ENCODE measurements at places on chromosomes 16 and 17.
A peak's percentile ranks its signal among the peaks of the same experiment; 100 is the strongest.

- no peak for DNase-seq
Observed at GRCh38 chr17:29216181-29216580, 30.5 kb upstream of the CRYBA1 start.

GRCh38 chr16:24764916-24765315, 35.5 kb downstream of the TNRC6A start:
- no peak for DNase-seq

- DNase-seq, result no peak
Observed at GRCh38 chr17:76820561-76820960, 47.6 kb upstream of the MGAT5B start.

DNA sequence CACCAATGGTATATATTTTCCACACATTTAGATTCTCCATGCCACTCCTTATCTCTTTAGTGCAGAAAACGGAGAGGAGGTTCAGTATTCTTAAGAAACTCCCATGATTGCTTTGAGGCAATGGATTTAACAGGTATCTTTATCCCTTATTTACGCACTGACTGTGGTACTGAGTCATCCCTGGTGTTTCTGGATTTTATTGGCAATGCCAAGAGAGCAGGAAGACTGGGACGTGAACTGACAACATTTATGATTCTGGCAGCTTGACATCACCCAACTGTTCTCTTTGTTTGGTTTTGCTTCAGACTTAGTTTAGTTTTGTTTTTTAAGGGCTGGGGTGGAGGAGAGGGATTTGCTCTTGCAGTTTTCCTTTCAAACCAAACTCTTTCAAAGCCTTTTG, 131.4 kb downstream of the WWOX start:
- no peak for DNase-seq

- no peak for DNase-seq
Observed at GRCh38 chr16:10932959-10933710, 9.1 kb downstream of the DEXI start.

- DNase-seq, result peak; percentile 11
Observed at GRCh38 chr16:67632415-67633172, 12.3 kb upstream of the CARMIL2 start.

GRCh38 chr17:40350689-40351358, 13.7 kb downstream of the GJD3 start:
- no peak for DNase-seq

DNA sequence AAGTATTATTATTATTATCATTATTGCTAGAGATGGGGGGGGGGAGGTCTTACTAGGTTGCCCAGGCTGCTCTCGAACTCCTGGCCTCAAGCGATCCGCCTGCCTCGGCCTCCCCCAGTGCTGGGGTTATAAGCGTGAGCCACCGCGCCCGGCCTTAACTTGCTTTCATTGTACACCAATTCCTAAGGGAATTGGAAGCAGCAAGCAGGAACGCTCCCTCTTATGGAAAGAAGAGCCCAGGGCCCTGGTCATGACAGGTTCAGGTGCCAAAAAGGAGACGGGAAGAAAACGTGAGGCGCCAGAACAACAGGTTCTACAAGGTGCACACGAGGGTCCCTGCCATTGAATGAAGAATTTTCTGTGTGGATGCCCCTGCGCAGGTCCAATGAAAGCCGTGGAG, 540 bp upstream of the RPL38 start:
- DNase-seq, result no peak

DNA sequence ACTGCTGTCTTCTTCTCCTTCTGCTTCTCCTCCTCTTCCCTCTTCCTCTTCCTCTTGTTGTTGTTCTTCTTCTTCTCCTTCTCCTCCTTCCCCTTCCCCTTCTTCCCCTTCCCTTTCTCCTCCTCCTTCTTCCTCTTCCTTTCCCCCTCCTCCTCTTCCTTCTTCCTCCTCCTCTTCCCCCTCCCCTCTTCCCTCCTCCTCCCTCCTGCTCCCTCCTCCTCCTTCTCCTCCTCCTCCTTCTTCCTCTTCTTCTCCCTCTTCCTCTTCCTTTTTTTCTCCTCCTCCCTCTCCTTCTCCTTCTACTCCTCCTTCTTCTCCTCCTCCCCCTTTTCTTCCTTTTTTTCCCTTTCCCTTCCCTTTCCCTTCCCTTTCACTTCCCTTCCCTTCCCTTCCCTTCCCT, 245.0 kb upstream of the IRX5 start:
- no peak for DNase-seq

DNA sequence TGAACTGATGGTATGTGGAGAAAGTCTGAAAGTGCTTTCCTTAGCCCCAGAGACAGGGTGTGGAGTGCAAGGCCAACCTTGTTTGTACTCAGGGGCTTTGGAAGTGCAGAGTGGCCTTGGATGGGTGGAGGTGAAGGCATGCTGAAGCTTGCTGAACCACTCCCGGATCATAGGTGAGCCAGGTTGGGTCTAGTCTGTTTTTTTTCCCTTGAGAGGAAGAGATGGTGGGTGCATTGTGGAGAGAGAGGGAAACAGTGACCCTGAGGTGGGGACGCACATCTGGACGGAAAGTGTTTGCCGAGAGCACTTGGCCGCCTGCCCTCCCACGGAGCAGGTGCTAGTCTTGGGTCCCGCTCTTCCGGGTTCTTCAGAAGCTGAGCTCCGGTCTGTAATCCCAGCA, 12.5 kb downstream of the ABAT start:
- no peak for DNase-seq

GRCh38 chr17:80067393-80067986, 31.0 kb downstream of the CCDC40 start:
- DNase-seq, result no peak

DNA sequence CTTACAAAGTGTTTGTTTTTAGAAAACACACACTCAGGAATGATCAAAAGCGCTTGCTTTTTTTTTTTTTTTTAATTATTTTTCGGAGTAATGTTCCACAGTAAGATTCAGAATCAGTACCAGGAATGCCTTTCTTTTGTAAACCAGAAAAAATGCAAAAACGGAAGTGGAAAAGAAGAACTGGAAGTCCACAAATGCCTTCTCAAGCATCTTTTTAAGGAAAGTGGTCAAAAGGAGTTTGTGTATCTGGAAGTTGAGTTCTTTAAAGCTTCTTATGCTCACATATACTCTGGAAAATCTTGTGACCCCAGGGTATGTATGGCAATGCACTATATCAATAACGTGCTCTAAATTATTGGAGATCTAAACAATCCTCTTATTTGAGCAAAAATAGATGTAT, 126.0 kb downstream of the ABCA8 start:
- DNase-seq, result no peak

DNA sequence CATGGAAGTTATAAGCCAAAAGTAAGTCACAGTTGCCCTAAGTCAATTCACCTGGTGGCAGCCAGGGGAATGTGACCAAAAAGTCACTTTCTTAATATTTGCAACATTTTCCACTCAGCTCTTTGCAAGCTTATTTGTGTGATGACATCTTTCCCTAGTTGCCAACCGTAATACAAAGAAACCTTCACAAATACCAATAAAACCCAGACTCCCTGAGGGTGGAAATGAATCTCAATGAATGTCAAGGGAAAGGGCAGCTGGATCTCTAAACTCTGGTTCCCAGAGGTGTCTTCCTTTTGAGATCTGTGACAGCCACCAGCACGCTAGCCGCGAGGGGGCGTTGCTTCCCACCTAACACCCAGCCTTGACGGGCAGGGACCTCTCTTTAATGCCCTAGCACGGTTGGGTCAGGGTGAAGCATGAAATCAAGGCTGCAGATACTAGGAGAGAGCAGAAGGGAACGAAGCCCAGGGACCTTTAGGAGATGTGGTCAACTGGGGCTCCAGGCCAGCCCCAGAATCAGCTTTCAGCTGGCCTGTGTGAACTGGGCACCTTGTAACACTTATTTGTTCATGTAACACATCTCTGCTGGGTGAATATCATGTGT, 82.2 kb downstream of the CMC2 start:
- DNase-seq, result peak; percentile 22

DNA sequence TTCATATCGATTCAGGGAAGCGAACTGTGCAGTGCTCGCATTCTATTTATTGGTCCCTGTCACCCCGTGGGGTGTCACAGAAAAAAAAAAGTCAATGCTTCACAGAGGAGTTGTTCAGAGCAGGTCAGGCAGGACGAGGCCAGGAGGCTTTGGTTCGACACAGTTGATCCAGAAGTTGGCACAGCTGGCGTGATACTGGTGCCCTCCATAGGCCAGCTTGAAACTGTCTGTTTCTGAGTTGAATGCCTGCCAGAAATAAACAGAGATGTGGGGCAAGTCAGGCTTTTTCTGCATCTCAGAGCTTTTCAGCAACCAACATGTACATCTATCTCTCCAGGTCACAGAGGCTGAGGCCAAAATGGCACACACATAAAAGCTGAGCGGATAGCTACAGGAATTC, 29.1 kb downstream of the DUSP14 start:
- DNase-seq, result no peak
